IgD-negative memory B cell (primary cell): ENCODE measurements at places on chromosomes 6 and 20. TPM values are rescaled to one million over a fixed set of nuclear protein-coding genes. Genes with fewer than 3 reads are reported as not detected.

The PNPLA1 gene
- 0.19 TPM for polyA plus RNA-seq

The LINC00237 gene
- polyA plus RNA-seq: not detected

The INSM1 gene
- not detected for polyA plus RNA-seq

The BEND6 gene
- polyA plus RNA-seq: not detected

The MLN gene
- polyA plus RNA-seq: not detected

The ADGB gene
- not detected for polyA plus RNA-seq

The OR2B6 gene
- polyA plus RNA-seq: not detected

The C20orf204 gene
- polyA plus RNA-seq: not detected

The RBPJL gene
- polyA plus RNA-seq: not detected

The RIMS1 gene
- not detected for polyA plus RNA-seq

The HSPA1L gene
- polyA plus RNA-seq: 1.2 TPM

The ZBTB12 gene
- not detected for polyA plus RNA-seq

The GABRR2 gene
- polyA plus RNA-seq: 0.13 TPM

The DEFB132 gene
- polyA plus RNA-seq: not detected

The OLIG3 gene
- not detected for polyA plus RNA-seq

The SMPDL3A gene
- 1.4 TPM for polyA plus RNA-seq

The ATAT1 gene
- polyA plus RNA-seq: 2.0 TPM

The NRN1 gene
- 0.40 TPM for polyA plus RNA-seq

The F13A1 gene
- polyA plus RNA-seq: 3.7 TPM

The BPIFA1 gene
- polyA plus RNA-seq: not detected

The CASS4 gene
- 0.34 TPM for polyA plus RNA-seq

The TMEM217 gene
- polyA plus RNA-seq: not detected

The DEFB113 gene
- polyA plus RNA-seq: not detected

The TINAG gene
- not detected for polyA plus RNA-seq

The FNDC1 gene
- polyA plus RNA-seq: not detected

The CCND3 gene
- polyA plus RNA-seq: 309 TPM

The DEFB124 gene
- not detected for polyA plus RNA-seq

The EBF4 gene
- 1.1 TPM for polyA plus RNA-seq

The AIF1 gene
- polyA plus RNA-seq: 5.6 TPM

The EPB41L1 gene
- 0.83 TPM for polyA plus RNA-seq

The MANEA gene
- 4.4 TPM for polyA plus RNA-seq

The BTN1A1 gene
- 3.7 TPM for polyA plus RNA-seq

The TMEM242 gene
- polyA plus RNA-seq: 14.5 TPM

The ZSCAN16 gene
- polyA plus RNA-seq: 14.3 TPM

The KCTD20 gene
- polyA plus RNA-seq: 35.4 TPM

The SLC35F1 gene
- not detected for polyA plus RNA-seq

The OR2H2 gene
- not detected for polyA plus RNA-seq

The C20orf96 gene
- 1.1 TPM for polyA plus RNA-seq

The HTR1B gene
- polyA plus RNA-seq: not detected

The TMEM170B gene
- polyA plus RNA-seq: 0.36 TPM

The DEF6 gene
- 122 TPM for polyA plus RNA-seq

The SLC13A3 gene
- polyA plus RNA-seq: not detected
